Fibroblast of skin of right quadriceps (primary cell): ENCODE measurements at places on chromosomes 12 and 14.
A peak's percentile ranks its signal among the peaks of the same experiment; 100 is the strongest.

DNA sequence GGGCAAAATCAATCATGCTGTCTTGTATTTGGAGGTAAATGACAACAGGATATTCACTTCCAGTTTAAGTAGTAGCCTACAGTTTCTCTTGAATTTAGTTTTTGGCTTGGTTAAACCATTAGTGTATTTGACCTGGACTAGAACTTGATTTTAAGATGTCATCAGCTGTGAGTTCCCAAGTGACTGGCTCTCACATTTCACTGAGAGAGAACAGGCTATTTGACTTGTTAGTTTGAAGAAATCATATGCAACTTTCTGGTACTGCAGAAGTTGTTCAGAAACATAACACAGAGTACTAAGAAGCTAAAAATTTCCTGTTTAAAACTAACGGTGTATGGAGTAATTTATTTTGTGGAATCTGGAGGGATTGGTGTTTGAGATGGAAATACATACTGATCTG, 22.3 kb downstream of the MNAT1 start:
- DNase-seq: peak; percentile 24

DNA sequence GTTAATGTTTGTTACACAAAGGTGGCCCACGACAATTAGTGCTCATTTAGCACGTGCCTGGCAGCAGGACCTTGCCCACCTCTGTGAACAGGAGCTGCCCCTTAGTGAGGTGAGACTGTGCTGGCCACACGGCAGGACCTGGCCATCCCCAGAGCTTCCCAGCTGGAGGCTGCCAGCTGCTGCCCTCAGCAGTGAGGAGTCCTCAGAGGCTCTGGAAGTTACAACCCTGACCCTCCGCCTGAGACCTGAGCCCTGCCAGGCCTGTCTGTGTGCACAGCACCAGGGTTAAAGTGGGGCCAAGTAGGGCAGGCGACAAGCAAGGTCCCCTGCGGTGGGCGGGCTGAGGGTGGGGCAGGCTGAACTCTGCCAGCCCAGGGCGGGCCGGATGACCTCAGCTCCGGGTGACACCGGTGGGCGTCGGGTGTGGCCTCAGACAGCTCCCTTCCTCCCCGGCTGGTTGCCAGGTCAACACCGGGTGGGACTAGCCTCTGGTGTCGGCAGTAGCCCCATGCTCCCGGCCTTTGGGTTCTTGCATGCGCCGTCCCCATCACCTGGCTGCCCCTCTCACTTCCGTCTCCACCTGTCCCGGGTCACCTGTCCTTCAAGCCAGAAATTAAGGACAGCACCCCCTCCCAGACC, 9.2 kb upstream of the LBHD2 start:
- no peak for DNase-seq

DNA sequence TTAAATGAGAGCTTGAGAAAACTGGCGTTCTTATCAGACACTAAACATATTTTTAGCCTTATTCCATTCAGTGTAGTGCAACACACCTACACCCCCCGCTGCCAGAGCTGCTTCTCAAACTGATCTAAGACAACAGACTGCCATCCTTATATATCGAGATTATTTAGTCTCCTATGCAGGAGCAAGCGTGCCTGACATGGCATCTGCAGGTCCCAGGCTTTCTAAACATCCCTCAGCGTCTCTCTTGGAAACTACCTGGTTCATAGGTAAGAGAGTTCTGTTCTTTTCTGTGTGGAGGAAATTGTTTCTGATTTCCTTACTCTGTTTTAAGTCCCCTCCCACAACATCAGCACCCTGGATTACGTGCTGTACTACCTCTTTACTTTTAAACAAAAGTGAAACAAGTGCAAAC, 117.1 kb upstream of the PTPRB start:
- no peak for DNase-seq

DNA sequence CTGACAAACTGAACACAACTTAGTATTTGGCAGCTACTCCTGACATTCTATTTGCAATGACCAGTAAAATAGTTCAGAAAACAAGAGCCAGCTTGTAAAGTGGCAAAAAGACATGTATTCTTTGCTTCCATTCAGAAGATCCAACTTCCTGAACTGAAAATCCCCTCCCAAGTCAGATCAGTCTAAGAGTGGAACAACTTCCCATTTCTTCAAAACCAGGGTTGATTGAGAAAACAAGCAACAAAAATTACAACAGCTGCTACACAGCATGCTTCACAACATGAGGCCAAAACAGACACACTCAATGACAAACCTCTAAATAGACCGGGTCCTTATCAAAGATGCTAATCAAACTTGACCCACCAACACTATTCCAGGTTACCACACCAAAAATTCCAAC, 40.3 kb downstream of the CIT start:
- no peak for DNase-seq

DNA sequence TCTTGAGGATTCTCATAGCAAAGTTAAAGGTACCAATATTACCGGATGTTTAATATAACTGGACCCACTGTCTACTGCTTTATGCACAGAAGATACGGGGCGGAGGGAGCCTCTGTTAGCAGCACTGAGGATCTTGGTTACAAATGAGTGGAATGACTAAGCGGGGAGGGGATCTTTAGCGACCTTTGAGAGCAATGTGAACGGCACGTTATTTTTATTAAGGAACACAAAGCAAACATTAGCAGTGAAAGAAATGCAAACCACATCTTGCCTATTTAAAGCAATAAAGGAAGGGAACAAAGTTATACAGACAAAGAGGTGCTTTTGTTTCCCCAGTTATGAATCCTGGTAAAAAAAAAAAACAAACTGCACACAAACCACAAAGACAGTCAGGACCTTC, 27.1 kb upstream of the PRMT8 start:
- no peak for DNase-seq

DNA sequence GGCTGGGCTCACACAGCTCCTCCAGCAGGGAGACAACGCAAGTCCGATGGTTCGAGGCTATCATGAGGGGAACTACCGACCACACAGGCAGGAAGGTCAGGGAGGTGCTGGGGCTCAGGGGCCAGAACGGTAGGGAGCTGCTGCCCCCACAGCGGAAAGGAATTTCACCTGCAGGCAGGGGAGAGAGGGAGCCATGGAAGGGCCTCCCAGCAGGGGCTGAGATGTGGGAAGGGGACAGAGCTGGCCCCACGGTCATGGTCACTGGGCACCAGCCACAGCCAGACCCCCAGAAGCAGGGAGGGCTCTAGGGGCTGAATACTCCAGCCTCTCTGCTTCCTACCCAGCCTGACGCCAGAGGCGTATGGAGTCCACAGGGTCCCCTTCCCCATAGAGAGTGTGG, 103.1 kb downstream of the SCARB1 start:
- DNase-seq: no peak

- DNase-seq: no peak
Measured at GRCh38 chr14:65296876-65297275, 115.7 kb upstream of the FUT8 start.

DNA sequence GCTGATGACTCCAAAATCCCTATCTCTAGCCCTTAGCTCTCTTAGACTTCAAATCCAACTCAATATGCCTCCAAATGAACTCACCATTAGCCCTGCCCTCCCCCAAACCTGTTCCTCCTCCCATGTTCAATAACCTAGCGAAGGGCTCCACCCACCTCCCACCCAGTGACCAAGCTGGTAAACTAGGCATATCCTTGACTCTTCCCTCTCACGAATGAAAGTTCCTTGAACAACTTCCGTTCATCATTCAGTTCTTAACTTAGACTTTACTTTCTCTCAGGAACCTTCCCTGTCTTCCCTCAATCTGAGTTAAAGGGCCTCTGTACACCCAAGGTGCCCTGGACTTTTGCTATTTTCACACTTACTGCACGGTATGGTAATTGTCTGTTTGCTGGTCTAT, 1.9 kb upstream of the KLHDC1 start:
- no peak for DNase-seq

GRCh38 chr14:43803076-43803689, 703.9 kb downstream of the FSCB start:
- no peak for DNase-seq

- no peak for DNase-seq
Measured at GRCh38 chr12:130016194-130016593, 112.4 kb upstream of the TMEM132D start.

DNA sequence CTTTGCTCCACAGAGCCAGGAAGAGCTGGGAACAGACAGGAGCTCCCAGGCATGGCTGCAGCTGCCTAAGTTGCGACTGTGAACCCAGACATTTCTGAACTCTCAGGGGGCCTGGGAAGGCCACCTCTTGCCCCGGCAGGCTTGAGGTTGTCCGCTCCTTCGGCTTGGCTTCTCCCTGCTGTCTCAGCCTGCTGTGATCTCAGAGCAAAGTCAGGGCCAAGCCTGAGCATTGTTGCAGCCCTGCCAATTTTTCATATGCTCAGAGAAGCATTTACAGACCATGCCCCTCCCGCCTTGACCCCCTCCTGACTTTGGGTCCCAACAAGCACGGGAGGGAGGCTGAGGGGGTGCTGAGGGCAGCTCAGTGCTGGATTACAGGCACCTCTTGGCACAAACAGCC, 1439.1 kb upstream of the FLRT2 start:
- no peak for DNase-seq

DNA sequence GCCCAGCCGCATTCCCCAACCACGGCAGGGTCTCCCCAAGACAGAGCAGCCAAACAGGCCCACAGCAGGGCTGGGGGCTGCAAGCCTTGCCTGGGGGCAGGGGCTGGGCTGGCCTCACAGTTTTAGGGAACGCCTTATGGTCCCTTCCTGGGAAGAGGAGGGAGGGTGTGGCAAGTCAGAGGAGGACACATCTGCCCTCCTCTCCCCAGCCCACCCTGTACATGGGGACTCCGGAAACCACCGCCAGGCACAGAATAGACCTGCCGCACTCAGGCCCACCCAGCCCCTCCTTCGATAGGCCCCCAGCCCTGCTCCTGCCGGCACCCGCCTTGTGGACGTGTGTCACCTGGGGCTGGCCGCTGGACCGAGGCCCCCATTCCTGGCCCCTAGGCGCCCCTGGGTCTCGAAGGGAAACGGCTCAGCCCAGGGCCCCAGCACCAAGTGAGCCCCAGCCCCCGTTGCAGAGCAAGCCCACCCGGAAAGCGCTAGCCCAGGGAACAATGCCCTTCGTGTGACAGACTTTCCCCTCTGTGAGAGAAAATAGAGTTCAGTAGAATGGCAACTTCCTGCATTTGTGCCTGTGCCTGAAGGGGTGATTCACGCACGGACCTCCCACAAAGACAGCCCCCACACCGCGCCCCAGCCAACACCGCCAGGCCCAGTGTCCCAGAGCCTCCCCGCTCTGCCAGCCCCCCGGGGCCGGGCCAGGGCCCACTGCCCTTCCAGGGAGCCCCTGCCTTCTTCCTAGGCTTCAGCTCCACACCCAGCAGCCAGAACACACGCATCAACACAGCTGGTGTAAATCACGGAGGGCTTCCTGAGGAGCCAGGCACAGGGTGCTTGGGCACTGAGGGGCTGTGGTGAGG, 12.0 kb upstream of the NUDT14 start:
- DNase-seq: no peak

DNA sequence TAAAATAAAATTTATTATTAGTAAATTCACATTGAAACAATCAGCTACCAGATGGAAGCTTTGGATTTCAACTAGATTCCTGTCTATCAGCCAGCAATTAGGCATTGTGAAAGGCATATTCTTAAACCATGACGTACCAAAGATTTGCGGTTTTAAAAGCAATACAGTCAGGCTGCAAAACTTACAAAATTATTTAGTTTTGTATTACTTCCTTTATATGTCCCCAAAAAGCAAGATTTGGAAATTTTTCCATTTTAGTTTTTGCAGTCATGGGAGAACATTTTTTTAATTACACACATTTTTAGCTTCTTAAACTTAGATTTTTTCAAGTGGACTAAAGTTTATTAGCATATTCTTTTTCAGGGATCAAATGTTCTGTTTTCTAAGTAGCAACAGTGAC, 225.0 kb upstream of the KITLG start:
- DNase-seq: peak; percentile 28

DNA sequence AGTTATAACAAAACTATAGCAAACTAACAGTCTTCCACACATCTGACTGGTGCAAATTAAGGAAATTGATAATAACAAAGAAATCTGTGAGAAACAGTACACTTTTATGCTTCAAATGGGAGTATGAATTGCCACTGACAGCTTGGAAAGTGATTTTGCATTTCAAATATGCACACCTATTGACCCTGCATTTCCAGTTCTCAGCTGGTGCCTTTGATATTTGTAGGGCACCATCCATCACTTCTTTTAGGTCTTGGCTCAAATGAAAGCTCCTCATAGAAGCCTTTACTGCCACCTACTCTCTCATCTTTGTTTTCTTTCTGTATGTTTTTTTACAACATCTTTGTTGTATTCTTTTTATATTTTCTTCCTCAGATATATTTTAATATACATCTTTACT, 125.1 kb downstream of the ST8SIA1 start:
- no peak for DNase-seq

- no peak for DNase-seq
Measured at GRCh38 chr12:113464852-113465719, 6.6 kb downstream of the LHX5 start.

DNA sequence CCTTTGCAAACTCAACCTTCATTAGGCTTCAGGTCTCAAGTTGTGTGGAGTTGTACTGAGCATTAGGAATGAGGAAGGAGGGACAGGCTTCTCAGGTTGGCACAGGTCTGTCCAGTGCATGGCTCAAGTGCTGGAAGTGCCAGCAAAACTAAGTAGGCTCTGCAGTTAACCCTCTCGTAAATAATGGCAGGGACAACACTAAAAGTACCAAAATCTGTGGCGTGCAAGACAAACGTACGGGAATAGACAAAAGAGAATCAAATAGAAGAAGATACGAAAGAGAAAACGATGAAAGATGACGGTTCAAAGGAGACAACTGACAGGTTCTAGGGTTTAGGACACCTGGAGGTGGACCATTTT, 612 bp downstream of the TRAPPC6B start:
- DNase-seq: no peak

GRCh38 chr12:1369938-1370500, 224.4 kb downstream of the FBXL14 start:
- DNase-seq: peak; percentile 82

- DNase-seq: no peak
Measured at GRCh38 chr12:120365675-120366340, 3.2 kb downstream of the MSI1 start.

GRCh38 chr14:80714474-80714873, 227.1 kb downstream of the CEP128 start:
- no peak for DNase-seq

GRCh38 chr14:77076113-77076631, 21.9 kb upstream of the CIPC start:
- no peak for DNase-seq

DNA sequence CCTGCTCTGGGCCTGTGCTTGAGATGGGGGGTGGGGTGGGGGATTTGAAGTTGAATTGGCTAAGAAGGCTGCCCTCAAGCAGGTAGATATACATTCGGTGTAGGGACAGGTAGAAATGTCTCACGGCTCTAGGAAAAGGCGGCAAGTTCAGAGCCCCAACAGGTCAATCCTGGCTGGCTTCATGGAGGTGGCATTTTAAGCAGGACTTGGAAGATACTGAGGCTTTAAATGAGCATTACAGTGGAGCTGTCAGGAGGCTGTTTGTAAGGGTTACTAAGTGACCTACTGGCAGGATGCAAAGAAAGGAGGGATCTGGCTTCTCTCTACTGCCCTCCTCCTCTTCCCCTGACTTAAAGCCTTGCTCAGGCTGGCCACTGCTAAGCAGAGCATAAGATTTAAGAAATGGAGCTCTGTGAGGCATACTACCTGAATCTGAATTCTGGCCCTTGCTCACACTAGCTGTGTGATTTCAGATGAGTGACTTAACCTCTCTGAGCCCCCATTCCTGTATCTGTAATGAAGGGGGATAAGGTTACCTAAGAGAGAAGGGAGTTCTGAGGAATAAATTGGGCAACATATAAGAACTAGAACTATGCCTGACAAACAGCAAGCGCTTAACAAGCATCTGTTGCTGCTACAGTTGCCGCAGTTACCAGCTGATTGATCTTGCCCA, 61.6 kb downstream of the SLC24A4 start:
- DNase-seq: no peak
